ENCODE measurements at places on chromosomes 2 and 18. TPM values are rescaled to one million over a fixed set of nuclear protein-coding genes. Genes with fewer than 3 reads are reported as not detected.

DNA sequence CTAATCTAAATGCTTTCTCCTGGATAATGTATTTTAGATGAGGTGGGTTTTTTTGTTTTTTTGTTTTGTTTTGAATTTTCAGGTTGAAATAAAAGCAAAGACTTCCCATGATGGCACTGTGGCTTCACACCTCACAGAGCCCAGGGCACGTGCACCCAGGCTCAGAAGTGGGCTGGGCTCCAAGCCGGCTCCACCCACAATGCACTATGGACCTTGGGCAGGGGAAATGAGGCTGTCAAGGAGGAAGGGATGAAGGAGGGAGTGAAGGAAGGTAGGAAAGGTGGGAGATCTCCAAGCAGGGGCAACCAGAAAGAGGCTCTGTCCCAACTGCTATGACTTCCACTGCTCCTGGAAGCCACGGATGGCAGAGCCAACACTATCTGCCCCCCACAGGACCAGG, 60.4 kb downstream of the BIN1 start:
- no peak for DNase-seq
- H3K27ac ChIP-seq = no peak overlapping the region
- H3K36me3 ChIP-seq = peaks cover 6% of the 10 kb centered on the region
- no peak overlapping the region for H3K4me3 ChIP-seq
- H3K4me1 ChIP-seq = no peaks in the 10 kb centered on the region
- H3K27me3 ChIP-seq = no peaks in the 10 kb centered on the region

DNA sequence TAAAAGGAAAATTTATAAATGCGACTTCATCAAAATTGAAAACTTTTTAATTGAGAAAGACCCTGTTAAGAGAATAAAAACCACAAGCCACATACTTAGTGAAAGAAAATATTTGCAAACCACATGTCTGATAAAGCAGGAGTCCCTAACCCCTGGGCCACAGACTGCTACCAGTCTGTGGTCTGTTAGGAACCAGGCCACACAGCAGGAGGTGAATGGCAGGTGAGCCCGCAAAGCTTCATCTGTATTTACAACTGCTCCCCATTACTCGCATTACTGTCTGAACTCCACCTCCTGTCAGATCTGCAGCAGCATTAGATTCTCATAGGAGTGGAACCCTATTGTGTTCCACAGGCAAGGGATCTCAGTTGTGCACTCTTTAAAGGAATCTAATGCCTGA, 95.5 kb upstream of the CRACDL start:
- peaks cover 6% of the 10 kb centered on the region for H3K4me1 ChIP-seq
- H3K27ac ChIP-seq = no peak overlapping the region
- no peak overlapping the region for H3K4me3 ChIP-seq
- no peaks in the 10 kb centered on the region for H3K27me3 ChIP-seq
- H3K36me3 ChIP-seq = no peaks in the 10 kb centered on the region
- DNase-seq = no peak

- DNase-seq = no peak
- H3K27ac ChIP-seq = no peak overlapping the region
- H3K27me3 ChIP-seq = peaks cover 7% of the 10 kb centered on the region
- no peaks in the 10 kb centered on the region for H3K4me1 ChIP-seq
- no peak overlapping the region for H3K4me3 ChIP-seq
Measured at GRCh38 chr2:128455721-128456050, 137.0 kb upstream of the HS6ST1 start.

DNA sequence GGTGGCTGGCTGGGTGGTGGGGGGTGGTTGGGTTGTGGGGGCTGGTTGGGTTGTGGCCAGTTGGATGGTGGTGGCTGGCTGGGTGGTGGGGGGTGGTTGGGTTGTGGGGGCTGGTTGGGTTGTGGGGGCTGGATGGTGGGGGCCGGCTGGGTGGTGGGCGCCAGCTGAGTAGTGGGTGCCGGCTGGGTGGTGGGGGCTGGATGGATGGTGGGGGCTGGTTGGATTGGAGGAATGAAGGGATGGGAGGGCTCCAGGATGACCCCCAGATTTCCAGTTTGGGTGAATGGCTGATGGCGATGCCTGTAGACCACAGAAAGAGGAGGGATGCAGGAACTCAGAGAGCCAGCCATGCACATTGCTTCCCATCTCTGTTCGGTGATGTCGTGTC, 26.8 kb upstream of the GPR17 start:
- H3K4me1 ChIP-seq = no peaks in the 10 kb centered on the region
- no peak overlapping the region for H3K27ac ChIP-seq
- no peak for DNase-seq
- H3K27me3 ChIP-seq = peaks cover 11% of the 10 kb centered on the region
- peaks cover 2% of the 10 kb centered on the region for H3K36me3 ChIP-seq

Gene SFTPB
- not detected for total RNA-seq

Gene MEIS1
- total RNA-seq = not detected

Gene GCG
- not detected for total RNA-seq

GRCh38 chr2:143132355-143132754, 3.1 kb downstream of the ARHGAP15 start:
- H3K36me3 ChIP-seq = peaks cover 26% of the 10 kb centered on the region
- no peak for DNase-seq
- peaks cover 73% of the 10 kb centered on the region for H3K4me1 ChIP-seq
- H3K27me3 ChIP-seq = no peaks in the 10 kb centered on the region
- peak overlapping the region; percentile 78 for H3K4me3 ChIP-seq

DNA sequence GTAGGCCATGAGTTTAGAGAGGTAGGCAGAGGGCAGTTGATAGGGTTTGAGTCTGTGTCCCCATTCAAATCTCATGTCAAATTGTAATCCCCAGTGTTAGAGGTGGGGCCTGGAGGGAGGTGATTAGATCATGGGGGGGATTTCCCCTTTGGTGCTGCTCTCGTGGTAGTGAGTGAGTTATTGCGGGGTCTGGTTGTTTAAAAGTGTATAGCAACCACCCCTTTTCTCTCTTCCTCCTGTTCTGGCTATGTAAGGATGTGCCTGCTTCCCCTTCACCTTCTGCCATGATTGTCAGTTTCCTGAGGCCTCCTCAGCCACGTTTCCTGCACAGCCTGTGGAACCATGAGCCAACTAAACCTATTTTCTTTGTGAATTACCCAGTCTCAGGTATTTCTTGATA, 25.5 kb downstream of the MARCHF4 start:
- DNase-seq = no peak
- no peaks in the 10 kb centered on the region for H3K36me3 ChIP-seq
- H3K4me3 ChIP-seq = no peak overlapping the region
- no peak overlapping the region for H3K27ac ChIP-seq
- H3K27me3 ChIP-seq = peaks cover 5% of the 10 kb centered on the region
- H3K4me1 ChIP-seq = peaks cover 40% of the 10 kb centered on the region

GRCh38 chr18:8794934-8795280, 89.6 kb downstream of the MTCL1 start:
- no peak for DNase-seq
- H3K27ac ChIP-seq = no peak overlapping the region
- no peaks in the 10 kb centered on the region for H3K4me1 ChIP-seq

- no peaks in the 10 kb centered on the region for H3K36me3 ChIP-seq
- H3K4me3 ChIP-seq = no peak overlapping the region
- no peak for DNase-seq
- no peak overlapping the region for H3K27ac ChIP-seq
- H3K4me1 ChIP-seq = no peaks in the 10 kb centered on the region
Measured at GRCh38 chr2:59383473-59383872, 1142.3 kb upstream of the FANCL start.

GRCh38 chr2:35946478-35946877, 409.1 kb upstream of the CRIM1 start:
- DNase-seq = no peak
- H3K36me3 ChIP-seq = no peaks in the 10 kb centered on the region
- H3K4me3 ChIP-seq = no peak overlapping the region
- no peaks in the 10 kb centered on the region for H3K4me1 ChIP-seq

- H3K36me3 ChIP-seq = peaks cover 56% of the 10 kb centered on the region
- peaks cover 27% of the 10 kb centered on the region for H3K4me1 ChIP-seq
- no peak overlapping the region for H3K4me3 ChIP-seq
- H3K27me3 ChIP-seq = no peaks in the 10 kb centered on the region
Measured at GRCh38 chr2:233133239-233133638, 73.1 kb downstream of the INPP5D start.

DNA sequence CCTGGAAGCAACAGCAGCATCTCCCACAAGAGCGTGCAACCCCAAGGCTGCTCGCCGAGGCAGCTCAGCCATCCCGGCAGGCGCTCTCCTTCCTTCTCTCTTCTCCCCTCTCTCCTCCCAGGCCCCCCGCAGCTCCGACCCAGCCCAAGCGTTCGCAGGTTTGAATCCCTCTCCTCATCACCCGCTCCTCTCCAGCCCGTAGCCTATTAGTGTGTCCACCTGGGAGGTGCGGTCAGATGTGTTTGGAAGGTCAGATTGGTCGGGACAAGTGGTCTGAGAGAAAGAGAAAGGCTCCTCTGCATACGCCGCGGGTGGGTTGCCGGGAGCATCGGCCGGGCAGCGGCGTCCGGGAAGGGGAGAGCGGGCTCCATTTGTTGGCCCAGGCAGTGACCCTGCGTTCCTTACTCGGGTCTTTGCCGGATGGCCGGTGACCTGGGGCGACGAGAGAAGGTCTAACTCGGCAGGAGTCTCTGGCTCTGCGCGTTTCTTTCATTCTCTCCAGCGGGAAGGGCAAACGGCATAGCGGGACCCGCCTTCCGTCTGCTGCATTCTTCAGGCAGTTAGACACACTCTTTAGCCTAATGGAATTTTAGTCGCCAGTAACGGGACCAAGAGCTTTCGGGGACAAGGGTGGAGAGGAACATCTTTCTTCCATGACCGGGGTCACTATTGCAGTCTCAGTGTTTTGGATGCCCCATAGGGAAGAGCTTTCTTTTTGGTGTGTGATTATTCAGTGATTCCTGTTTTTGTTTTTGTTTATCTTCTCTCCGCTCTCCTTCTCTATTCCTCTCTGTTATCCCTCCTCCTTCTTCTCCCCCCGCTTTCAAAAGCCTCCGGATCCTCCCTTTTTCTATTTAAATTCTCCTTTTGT, 1.1 kb upstream of the TMEFF2 start:
- peak overlapping the region; percentile 77 for H3K4me3 ChIP-seq
- H3K27me3 ChIP-seq = peaks cover 76% of the 10 kb centered on the region
- H3K27ac ChIP-seq = no peak overlapping the region
- DNase-seq = no peak
- no peaks in the 10 kb centered on the region for H3K36me3 ChIP-seq
- peaks cover 23% of the 10 kb centered on the region for H3K4me1 ChIP-seq

Gene BOK
- total RNA-seq = not detected

Gene RAMP1
- 21.1 TPM for total RNA-seq

DNA sequence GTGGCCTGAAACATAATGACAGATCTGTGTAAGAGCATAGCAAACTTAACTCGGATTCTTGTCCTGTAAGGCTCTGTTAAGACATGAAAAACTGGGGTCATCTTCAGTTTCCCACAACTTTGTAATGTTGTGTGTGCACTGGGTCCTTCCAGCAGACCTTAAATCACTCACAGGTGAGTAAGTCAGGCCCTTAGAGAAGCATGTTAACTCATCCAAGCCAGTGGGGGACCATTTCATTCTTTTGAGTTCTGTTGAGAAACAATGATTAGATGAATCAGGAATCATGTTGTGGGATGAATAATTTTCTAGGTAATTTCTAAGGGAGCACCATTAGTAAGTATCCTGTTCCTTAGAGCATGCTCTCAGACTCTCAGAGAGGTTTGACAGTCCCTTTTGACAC, 167.1 kb downstream of the ESCO1 start:
- H3K4me3 ChIP-seq = no peak overlapping the region
- H3K36me3 ChIP-seq = no peaks in the 10 kb centered on the region
- H3K27me3 ChIP-seq = peaks cover 2% of the 10 kb centered on the region

GRCh38 chr18:49841236-49842217, 28.2 kb upstream of the ACAA2 start:
- no peaks in the 10 kb centered on the region for H3K36me3 ChIP-seq
- DNase-seq = no peak
- no peaks in the 10 kb centered on the region for H3K4me1 ChIP-seq
- no peak overlapping the region for H3K27ac ChIP-seq
- no peak overlapping the region for H3K4me3 ChIP-seq

GRCh38 chr2:1539441-1539840, 126.2 kb downstream of the TPO start:
- no peak overlapping the region for H3K27ac ChIP-seq
- H3K27me3 ChIP-seq = no peaks in the 10 kb centered on the region
- H3K36me3 ChIP-seq = no peaks in the 10 kb centered on the region
- no peak overlapping the region for H3K4me3 ChIP-seq

GRCh38 chr18:35458677-35459441, 38.9 kb downstream of the INO80C start:
- H3K4me3 ChIP-seq = peak overlapping the region; percentile 22
- peaks cover 30% of the 10 kb centered on the region for H3K4me1 ChIP-seq
- no peak for DNase-seq
- H3K27ac ChIP-seq = peak overlapping the region; percentile 23
- H3K27me3 ChIP-seq = no peaks in the 10 kb centered on the region

DNA sequence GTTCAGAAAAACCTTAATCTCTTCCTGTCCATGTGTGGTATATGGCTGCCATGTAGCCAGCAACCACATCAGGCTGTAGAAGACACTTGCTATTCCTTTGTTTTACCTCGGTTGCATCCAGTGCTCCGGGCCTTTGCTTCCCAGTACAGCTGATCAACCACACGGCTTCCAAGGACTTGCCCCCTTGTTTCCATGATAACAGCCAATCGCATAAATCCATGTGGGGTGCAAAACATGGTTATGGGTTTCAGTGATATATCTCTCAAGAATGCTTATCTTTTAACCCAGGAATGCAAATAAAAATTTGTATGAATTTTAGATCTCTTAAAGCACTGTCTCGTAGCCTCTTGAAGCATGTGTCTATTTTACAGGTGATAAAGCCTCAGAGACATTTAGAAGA, 118.3 kb downstream of the MGAT5 start:
- peaks cover 3% of the 10 kb centered on the region for H3K36me3 ChIP-seq
- DNase-seq = no peak
- H3K4me1 ChIP-seq = peaks cover 18% of the 10 kb centered on the region

GRCh38 chr2:128405467-128405900, 86.8 kb upstream of the HS6ST1 start:
- no peak for DNase-seq
- no peak overlapping the region for H3K27ac ChIP-seq
- H3K27me3 ChIP-seq = peaks cover 7% of the 10 kb centered on the region
- no peaks in the 10 kb centered on the region for H3K4me1 ChIP-seq
- H3K4me3 ChIP-seq = no peak overlapping the region
- H3K36me3 ChIP-seq = no peaks in the 10 kb centered on the region

Gene IL1B
- total RNA-seq = 0.44 TPM

Gene TSN
- total RNA-seq = 80.1 TPM

GRCh38 chr2:211328126-211328525, 771.7 kb downstream of the CPS1 start:
- no peak overlapping the region for H3K4me3 ChIP-seq
- no peak for DNase-seq
- H3K27me3 ChIP-seq = no peaks in the 10 kb centered on the region
- no peak overlapping the region for H3K27ac ChIP-seq
- H3K36me3 ChIP-seq = no peaks in the 10 kb centered on the region

DNA sequence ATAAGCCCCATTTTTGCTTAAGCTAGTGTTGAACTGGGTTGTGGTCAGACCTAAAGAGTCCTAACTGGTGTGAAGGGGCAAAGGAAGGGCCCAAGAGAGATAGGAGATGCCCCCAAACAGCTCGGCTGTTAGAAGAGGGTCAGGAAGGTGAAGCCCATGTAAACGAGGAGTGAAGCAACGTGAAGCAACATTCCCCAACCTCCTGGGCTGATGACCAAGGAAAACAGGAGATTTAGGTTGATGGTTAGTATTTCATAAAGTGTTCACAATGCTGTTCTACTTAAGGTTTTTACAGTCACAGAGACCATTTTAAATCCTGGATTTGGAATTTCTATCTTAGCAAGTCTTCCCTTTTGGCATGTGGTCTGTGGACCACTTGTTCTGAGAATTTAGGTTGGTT, 144.0 kb upstream of the SERPINE2 start:
- no peaks in the 10 kb centered on the region for H3K4me1 ChIP-seq
- H3K4me3 ChIP-seq = no peak overlapping the region
- peaks cover 3% of the 10 kb centered on the region for H3K27me3 ChIP-seq
- no peaks in the 10 kb centered on the region for H3K36me3 ChIP-seq
- DNase-seq = no peak

Measured in activated T-helper 1 cell treated with anti-CD3 and anti-CD28 coated beads, Interleukin-12 subunit alpha, Interleukin-12 subunit beta, Interleukin-2, Interleukin-4 antibody, amounts not matched to agents 30 ng/mL and 10 ng/mL and 1 ng/mL, durations not matched to agents 14 hours and 24 hours and 36 hours (primary cell).